ENCODE measurements at places on chromosomes 4 and X.

DNA sequence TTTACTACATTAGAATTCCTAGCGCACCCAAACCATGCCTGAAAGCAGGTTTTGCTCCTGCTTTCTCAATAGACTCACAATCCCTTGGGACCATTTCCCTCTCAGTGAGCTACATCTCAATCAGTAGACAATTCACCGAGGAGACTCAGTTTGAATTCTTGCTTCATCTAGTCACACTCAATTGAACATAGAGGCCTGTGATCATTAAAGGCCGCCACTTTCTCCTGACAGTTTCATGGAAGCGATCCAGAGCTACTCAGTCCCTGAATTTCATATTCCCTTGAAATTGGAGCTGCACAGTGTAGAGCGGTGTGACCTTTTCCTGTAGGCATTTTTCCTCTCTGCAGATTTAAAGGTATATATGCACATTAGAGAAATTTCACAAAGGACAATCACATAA lies 193.9 kb upstream of the SPOCK3 start:
- DNase-seq, result no peak

GRCh38 chr4:173187732-173188131 lies 19.1 kb downstream of the GALNT7 start:
- no peak for DNase-seq

GRCh38 chr4:48813964-48814363 lies 16.9 kb upstream of the OCIAD1 start:
- DNase-seq, result no peak

- DNase-seq, result no peak
Measured at GRCh38 chr4:104967034-104967401, 179.7 kb upstream of the TET2 start.

DNA sequence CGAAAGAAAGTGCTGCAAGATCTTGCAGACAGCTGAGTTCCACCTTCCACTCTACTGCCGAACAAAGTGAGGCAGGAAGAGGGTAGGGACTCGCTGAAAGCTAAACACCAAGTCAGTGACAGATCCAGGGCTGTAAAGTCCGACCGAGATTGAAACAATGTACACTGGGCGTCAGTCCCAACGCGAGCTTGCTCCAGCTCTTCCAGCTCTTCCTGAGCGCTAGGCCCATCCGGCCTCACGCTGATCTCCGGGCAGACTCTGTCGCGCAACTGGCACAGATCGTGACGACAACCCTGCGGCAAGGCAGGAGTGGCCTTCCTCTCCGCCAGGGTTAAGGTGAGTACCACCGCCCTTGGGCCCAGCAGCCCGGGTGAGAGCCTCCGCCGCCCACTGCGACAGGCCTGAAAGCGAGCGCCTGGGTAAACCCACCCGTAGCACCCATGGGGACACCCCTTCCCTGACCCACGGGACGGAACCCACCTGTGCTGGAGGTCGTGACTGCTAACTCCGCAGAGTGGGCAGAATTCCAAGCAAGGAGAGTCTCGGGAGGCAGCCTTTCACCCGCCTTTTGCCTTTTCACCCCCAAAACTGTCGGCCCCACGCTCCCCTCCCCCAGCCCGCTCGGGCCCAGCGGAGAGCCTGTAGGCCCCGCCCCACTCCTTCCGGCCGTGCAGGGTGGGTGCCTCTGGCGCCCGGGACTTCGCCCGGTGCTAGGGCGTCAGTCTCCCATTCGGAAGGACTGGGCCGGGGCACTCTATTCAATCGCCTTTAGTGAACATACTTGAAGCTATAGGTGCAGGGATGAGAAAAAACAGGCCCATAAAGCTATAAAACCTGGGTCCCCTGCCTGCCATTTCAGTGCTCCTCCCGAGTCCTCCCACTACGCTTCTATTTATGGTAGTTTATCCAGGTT lies at the start of gene TMLHE:
TMLHE (minus strand) TSS at position 641 of the 913 bp plus-strand sequence. CDS start 67,676 bp downstream, outside the sequence.
- DNase-seq, result peak; percentile 50

DNA sequence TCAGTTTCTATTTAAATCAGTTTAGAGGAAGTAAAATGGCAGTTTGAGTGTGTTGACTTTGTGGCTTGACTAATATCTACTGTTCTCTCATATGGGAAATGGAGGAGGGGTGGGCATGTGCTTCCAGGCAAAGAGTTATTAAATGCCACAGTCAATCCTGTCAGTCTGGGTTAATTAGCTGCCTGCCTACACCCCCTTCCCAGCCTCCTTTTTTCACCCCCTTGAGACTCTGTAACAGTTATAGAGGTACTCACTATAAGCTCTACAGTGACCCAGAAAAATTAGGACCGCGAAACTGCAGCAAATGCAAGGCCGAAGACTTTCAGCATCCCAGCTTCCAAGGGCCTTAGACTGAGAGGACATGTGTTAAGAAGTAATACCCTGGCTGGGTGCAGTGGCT lies 165.2 kb downstream of the CORIN start:
- no peak for DNase-seq

DNA sequence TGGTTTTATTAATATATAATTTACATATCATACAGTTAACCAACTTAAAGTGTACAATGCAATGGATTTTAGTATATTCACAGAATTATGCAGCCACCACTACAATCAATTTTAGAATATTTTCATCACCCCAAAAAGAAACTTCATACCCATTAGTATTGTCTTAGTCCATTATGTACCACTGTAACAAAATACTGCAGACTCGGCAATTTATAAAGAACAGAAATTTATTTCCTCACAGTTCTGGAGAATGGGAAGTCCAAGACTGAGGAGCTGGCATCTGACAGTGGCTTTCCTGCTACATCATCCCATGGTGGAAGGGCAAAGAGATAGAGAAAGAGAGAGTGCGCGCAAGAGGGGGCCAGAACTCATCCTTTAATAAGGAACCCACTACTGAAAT lies 8.9 kb upstream of the ZCCHC13 start:
- DNase-seq, result no peak

DNA sequence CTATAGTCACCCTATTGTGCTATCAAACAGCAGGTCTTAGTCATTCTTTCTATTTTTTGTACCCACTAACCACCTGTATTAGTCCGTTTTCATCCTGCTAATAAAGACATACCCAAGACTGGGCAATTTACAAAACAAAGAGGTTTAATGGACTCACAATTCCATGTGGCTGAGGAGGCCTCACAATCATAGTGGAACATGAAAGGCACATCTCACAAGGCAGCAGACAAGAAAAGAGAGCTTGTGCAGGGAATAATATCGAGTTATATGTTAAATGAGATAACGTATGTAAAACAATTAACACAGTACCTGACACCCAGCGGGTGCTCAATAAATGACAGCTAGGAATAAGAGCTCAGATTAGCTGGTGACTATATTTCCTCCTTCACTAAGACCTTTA lies 88.1 kb upstream of the WDR44 start:
- DNase-seq, result no peak

- no peak for DNase-seq
Measured at GRCh38 chr4:125357675-125358074, 42.9 kb downstream of the FAT4 start.

GRCh38 chr4:2907226-2907625 lies 56.0 kb downstream of the NOP14 start:
- no peak for DNase-seq

DNA sequence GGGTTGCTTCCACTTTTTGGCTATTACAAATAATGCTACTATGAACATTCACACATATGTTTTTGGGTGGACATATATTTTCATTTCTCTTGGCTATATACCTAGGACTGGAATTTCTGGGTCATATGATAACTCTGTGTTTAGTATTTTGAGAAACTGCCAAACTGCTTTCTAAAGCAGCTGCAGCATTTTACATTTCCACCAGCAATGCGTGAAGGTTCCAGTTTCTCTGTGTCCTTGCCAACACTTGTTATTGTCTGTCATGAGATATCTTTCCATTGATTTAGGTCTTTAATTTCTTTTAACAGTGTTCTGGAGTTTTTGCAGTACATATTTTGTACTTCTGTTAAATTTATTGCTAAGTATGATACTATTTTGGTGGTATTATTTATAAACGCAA lies 48.3 kb downstream of the CLCN5 start:
- DNase-seq, result no peak

DNA sequence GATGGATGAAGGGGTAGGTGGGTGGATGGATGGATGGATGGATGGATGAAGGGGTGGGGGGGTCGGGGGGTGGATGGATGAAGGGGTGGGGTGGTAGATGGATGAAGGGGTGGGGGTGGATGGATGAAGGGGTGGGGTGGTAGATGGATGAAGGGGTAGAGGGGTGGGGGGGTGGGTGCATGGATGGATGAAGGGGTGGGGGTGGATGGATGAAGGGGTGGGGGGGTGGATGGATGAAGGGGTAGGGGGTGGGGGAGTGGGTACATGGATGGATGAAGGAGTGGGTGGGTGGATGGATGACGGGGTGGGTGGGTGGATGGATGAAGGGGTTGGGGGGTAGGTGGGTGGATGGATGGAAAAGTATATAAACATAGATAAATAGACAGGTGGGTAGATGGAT lies 74.2 kb downstream of the PRKX start:
- no peak for DNase-seq

- DNase-seq, result no peak
Measured at GRCh38 chr4:43680421-43680820, 768.2 kb downstream of the KCTD8 start.

DNA sequence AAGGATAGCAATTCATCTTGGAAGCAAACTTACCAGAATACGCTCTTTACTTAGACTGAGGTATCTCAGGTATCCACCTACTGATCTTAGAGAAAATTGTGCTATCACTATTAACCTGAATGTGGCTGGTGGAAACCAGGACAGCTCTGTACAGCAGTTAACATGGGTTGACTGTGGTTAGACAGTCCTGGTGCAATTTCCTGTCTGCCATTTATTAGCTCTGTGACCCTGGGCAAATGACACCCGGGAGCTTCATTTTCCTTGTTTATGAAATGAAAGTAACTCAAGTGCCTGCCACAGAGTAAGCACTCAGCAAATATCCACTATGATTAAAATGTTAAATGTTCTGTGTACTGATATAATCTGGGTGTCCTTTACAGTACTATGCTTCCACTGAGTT lies 60.0 kb downstream of the SMC1A start:
- DNase-seq, result no peak

GRCh38 chr4:45033676-45034419 lies 307.5 kb upstream of the GNPDA2 start:
- no peak for DNase-seq

DNA sequence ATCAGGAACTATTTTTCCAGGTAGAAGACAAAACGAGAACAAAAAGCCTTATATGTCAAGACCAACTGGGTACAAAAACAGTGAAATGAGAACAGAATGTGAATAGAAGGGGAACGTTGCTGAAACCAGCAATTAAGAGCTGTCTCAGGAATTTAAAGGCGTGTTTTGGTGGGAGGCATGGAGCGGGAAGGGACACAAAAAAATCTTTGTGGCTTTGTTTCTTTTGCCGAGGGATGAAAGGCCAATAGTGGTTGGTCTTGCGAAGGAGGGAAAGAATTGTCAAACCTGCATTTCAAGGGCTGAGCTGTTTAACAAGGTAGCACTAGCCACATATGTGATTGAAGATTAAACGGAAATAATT lies 103.8 kb downstream of the USP46 start:
- DNase-seq, result no peak

- no peak for DNase-seq
Measured at GRCh38 chr4:118180776-118181175, 146.5 kb downstream of the NDST3 start.

GRCh38 chr4:136400829-136401228 lies 1131.5 kb downstream of the PCDH18 start:
- DNase-seq, result no peak

- DNase-seq, result no peak
Measured at GRCh38 chrX:48522291-48522690, 683 bp downstream of the EBP start.

DNA sequence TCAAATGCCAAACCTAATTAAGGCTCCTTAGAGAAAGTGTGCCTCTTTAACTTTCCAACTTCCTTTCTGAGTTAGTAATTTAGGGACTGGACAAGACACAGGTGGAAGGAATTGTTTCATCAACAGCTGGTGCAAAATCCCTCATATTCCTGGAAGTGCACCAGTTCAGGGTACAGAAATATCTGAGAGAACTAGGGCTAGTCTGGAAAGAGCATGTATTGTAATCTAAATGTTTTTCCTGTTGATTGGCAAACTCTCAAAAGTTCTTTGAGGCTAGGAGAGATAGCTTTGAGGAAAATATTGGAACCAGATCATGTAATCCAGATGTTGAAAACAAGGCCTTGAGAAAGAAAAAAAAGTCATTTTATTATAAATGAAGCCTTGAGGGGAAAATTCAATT lies 98.1 kb upstream of the C1GALT1C1 start:
- no peak for DNase-seq

- DNase-seq, result no peak
Measured at GRCh38 chr4:71540749-71541269, 202.0 kb downstream of the SLC4A4 start.

Data from C1 segment of cervical spinal cord (tissue), 14 donors.